Uterus (tissue), 4 donors: ENCODE measurements at places on chromosomes 13 and 19. TPM values are rescaled to one million over a fixed set of nuclear protein-coding genes. Genes with fewer than 3 reads are reported as not detected.

CEACAM4 gene
- total RNA-seq = 0.26 TPM

TNFSF11 gene
- total RNA-seq = not detected

DNA sequence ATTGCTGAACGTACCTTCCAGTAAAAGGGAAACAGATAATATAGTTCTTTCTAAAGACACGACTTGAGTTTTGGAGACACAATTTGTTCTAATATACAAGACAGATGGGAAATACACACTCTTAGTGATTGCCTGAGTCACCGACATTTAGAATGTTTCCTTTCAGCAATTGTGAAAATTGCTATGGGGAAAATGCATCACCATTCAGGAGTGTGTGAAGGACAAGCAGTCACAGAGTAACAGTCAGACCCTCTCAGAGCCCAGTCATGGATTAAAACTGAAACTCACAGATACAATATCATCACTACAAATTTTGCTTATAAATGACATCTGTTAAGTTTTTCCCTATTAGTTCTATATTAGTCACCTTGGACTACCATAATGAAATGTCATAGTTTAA, 286.1 kb downstream of the SPRY2 start:
- DNase-seq = no peak

C1QTNF9 gene
- total RNA-seq = 0.70 TPM

GRCh38 chr19:50537306-50537685, 23.6 kb upstream of the ASPDH start:
- DNase-seq = no peak

CEACAM3 gene
- total RNA-seq = not detected

GRCh38 chr19:3133793-3134116, 2.1 kb upstream of the GNA15 start:
- no peak for DNase-seq

GRCh38 chr19:58476498-58477015, 405 bp downstream of the ZNF446 start:
- no peak for DNase-seq

GRCh38 chr19:29247051-29247450, 34.1 kb upstream of the UQCRFS1 start:
- DNase-seq = no peak

DNA sequence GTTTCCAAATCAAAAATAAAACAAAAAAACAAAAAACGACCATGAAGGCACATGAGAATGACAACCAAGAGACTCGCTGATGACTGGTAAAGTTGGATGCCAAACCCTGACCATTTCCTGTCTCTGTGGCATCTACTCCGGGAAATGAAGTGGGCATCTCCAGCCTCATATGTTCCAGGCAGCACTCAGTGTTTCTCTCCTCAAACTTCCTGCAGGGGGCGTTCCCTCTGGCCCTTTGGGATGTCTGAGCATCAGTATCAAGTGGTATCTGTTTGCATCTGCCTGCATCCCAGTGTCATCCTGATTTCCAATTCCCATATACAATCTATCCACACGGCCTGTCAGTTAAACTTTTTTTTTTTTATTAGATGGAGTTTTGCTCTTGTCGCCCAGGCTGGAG, 9.8 kb upstream of the SIGLEC12 start:
- no peak for DNase-seq

GPR183 gene
- 2.9 TPM for total RNA-seq

- DNase-seq = no peak
Measured at GRCh38 chr13:24196593-24197197, 36.2 kb downstream of the SPATA13 start.

ACER1 gene
- total RNA-seq = not detected

DNA sequence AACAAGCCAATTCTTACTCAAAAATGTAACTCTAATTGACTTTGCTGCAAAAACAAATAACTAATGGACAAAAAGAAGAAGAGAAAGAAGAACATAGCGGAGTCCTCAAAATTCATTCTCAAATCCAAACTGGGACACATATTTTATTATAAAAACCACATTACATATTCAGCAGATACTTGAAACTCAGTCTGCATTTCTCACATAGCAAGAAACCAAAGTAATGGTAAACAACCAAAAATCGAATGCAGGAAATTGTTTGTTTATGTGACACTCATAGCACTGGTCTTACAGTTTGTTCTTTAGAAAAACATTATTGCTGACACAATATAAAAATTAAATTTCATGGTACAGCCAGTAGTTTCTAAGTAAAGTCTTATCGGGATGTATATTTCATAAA, 789.8 kb downstream of the SLITRK6 start:
- DNase-seq = no peak

DMAC2 gene
- total RNA-seq = 27.7 TPM

DNA sequence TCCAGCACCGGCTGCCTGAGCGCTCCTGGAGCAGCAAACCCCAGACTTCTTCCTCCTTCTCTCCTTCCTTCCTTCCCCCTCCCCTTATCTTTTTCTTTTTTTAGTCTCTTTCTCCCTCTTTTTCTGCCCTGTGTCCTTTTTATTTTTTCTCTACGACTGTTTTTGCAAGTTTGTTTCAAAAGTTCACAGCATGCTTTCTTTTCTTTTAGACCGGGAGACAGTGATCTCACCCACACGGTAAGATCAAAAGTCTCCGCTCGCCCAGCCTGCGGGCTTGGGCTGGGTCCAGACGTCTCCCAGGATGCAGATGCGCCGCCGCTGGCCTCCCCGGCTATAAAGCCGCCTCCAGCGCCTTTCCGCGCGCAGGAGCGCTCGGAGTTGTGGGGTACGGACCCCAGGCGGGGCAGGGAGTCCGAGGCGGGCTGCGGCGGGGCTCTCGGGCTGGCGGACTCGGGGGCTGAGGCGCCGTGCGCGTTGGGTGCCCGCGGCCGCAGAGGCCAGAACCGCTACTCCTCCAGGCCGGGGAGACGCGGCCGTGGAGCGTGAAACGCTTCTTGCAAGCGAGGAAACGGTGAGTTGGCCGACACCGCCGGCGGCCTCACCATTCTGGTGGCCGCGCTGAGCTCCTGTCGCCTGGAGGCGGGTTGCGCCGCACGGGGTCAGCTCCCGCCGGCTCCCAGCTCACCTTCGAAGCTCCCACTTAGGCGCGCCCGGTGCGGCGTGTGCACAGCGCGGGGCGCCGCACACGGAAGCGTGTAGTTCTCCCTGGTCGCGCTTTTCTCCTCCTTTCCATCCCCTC, 2.0 kb upstream of the TSHZ3 start:
- DNase-seq = peak; percentile 56

OR7D2 gene
- total RNA-seq = not detected

- no peak for DNase-seq
Measured at GRCh38 chr19:38808741-38809140, 4.0 kb downstream of the LGALS4 start.

- DNase-seq = no peak
Measured at GRCh38 chr19:40400559-40400958, 10.6 kb upstream of the HIPK4 start.

PSG7 gene
- not detected for total RNA-seq

DNA sequence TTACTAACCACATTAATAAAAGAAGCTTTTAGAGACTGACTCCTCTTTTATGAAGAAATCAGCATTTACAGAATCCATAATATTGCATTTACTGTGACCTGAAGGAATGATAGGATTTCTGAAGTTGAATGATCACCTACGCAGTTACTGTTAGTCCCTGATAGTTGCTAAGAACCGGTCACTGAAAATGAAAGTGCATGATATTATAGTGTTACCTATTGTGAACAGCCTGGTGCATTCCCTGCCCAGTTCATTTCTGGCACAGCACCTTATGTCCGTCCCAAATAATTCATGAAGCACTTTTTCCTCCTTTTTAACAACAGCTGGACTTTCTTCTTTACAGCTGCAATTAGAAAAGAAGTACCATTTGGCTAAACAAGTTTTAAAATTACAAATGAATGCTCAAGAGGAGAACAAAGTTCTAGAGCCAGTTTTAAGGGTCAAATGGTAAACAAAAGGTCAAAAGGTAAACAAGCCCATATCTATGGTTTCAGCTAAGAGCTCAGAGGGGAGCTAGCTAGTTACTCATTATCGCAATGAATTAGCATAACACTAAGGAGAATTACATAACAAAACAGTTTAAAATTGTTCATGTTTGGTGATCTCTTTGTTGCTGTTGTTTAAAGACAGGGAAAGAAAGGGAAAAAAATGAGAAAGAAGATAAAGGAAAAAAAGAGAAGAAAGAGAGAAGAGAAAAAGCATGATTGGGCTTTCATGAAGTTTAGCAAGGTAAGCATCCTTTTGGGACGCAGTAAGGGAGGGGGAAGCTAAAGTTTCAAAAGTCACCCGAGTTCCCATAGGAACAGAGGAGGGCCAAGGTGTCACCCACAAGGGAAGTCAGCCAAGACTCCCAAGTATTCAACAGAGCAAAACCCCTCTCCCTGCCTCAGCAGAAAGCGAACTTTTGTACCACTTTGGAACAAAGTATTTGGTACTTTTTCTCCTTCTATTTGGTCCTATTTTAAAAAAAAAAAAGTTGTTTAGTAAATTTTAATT, 50.2 kb downstream of the FLT3 start:
- no peak for DNase-seq

- no peak for DNase-seq
Measured at GRCh38 chr13:105220881-105221280, 1314.6 kb downstream of the EFNB2 start.

TJP3 gene
- 0.37 TPM for total RNA-seq
